IMR-90 (cell line): ENCODE measurements at places on chromosomes 6 and 20. TPM values are rescaled to one million over a fixed set of nuclear protein-coding genes. Genes with fewer than 3 reads are reported as not detected.

Gene NOL7
- total RNA-seq, result 21.3 and 60.8 TPM in 2 replicates

Gene ABHD16A
- total RNA-seq, result 30.3 and 35.1 TPM in 2 replicates

Gene POU5F1
- total RNA-seq, result not detected in 2 replicates

Gene RRAGD
- total RNA-seq, result not detected in 2 replicates

Gene SLC22A7
- total RNA-seq, result not detected in 2 replicates

Gene KIAA1755
- 2.2 and 2.5 TPM in 2 replicates for total RNA-seq

Gene RIMS1
- 3.3 and 3.8 TPM in 2 replicates for total RNA-seq

Gene CNPY3
- 13.3 and 15.3 TPM in 2 replicates for total RNA-seq

Gene RBBP8NL
- total RNA-seq, result not detected in 2 replicates

Gene C20orf202
- not detected in 2 replicates for total RNA-seq

Gene LPA
- total RNA-seq, result not detected in 2 replicates

Gene BPIFB1
- total RNA-seq, result not detected in 2 replicates

Gene NFATC2
- total RNA-seq, result 0.18 and 0.28 TPM in 2 replicates

Gene IL17A
- not detected in 2 replicates for total RNA-seq

Gene ATAT1
- 3.3 and 5.6 TPM in 2 replicates for total RNA-seq

Gene GGTLC1
- not detected in 2 replicates for total RNA-seq

Gene ARHGAP18
- 17.0 and 25.0 TPM in 2 replicates for total RNA-seq

Gene WRNIP1
- total RNA-seq, result 37.2 and 47.1 TPM in 2 replicates

Gene COL10A1
- not detected in 2 replicates for total RNA-seq
